ENCODE measurements at places on chromosomes 3 and 15.
A peak's percentile ranks its signal among the peaks of the same experiment; 100 is the strongest.

GRCh38 chr3:14889205-14889604, 58.2 kb upstream of the NR2C2 start:
- no peak for DNase-seq

DNA sequence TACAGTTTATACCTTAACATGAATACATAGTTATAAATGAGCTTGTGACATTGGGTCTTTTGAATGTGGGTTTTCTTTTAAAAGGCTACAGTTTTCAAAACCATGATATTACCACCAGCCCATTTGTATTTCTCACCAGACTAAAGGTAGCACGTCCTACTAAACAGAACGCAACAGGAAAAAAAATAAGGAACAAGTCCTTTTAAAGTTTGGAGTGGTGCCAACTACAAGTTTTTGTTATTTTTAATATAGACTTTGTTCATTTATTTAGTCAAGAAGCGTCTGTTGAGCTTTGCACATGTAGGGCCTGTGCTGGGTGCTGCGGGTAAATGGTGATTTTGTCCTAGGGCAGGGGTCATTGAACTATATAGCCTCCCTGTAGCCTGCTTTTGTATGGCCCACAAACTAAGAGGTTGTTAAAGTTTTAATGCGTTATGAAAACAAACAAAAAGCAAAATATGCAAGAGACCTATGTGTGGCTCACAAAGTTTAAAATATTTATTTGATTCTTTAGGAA, 164.4 kb downstream of the GHSR start:
- DNase-seq: no peak

GRCh38 chr3:131454501-131454900, 48.3 kb downstream of the MRPL3 start:
- no peak for DNase-seq

- DNase-seq: no peak
Observed at GRCh38 chr3:104584682-104585081, 782.0 kb upstream of the ALCAM start.

DNA sequence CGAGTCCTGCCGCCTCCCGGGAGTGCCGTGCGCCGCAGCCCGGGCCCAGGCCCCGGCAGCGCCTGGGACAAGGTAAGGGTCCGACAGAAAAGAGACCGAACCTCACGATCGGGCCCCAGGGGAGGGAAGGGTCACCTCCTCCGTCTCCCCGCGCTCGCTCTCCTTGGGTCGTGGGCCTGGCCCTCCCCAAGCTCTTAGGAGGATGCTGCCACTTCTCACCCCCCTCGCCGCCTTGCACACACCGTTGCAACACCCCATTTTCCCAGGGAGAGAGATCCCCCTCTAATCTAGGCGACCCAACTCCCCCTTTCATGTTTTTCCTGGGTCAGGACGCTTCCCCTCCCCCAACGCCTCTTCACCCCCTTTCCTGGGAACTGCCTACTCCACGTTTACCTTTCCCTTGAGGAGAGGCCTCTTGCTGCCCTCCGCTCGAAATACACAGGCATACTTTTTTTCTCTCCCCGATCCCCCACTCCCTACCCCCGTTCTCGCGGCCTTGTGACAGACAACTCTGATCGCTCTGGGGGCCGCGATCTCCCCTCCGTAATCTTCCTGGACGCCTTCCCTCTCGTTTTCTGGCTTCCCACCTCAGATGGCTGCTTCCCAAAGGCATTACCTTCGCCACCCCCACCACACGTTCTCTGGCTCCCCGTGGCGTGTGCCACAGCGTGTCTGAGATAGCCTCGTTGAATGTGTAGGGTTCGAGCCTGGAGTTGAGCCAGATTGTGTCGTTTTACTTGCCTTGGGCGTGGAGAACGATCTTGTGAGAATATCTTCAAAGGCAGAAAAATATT, 688 bp downstream of the SETD5 start:
- DNase-seq: no peak

DNA sequence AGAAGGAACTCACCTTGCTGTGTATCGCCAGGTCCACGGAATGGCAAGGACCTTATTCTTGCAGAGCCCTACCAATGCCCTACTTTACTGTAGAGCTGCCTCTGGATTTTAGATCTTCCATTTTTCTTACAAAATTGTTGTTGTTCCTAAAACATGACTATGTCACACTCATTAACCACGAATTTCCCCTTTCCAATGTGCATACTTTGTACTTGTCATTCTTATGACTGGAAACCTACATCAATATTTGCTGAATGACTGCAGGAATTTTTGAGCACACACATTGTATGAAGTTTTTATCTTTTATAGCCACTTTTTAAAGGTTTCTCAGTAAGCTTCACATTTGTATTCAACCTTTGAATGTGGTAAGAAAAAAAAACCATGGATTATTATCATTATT, 35.9 kb upstream of the CMSS1 start:
- DNase-seq: no peak

GRCh38 chr3:136752422-136753325, 496 bp upstream of the STAG1 start:
- peak; percentile 99 for DNase-seq

DNA sequence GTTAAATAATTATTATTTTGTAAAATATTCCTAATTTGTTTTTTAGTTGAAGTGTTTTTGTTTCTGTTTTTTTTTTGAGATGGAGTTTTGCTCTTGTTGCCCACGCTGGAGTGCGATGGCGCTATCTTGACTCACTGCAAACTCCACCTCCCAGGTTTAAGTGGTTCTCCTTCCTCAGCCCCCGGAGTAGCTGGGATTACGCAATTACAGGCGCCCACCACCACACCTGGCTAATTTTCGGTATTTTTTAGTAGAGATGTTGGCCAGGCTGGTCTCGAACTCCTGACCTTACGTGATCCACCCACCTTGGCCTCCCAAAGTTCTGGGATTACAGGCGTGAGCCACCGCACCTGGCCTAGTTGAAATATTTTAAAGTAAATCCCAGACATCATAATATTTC, 48.7 kb upstream of the GATM start:
- DNase-seq: no peak

- DNase-seq: no peak
Observed at GRCh38 chr3:194142156-194142910, 6.4 kb downstream of the HES1 start.

DNA sequence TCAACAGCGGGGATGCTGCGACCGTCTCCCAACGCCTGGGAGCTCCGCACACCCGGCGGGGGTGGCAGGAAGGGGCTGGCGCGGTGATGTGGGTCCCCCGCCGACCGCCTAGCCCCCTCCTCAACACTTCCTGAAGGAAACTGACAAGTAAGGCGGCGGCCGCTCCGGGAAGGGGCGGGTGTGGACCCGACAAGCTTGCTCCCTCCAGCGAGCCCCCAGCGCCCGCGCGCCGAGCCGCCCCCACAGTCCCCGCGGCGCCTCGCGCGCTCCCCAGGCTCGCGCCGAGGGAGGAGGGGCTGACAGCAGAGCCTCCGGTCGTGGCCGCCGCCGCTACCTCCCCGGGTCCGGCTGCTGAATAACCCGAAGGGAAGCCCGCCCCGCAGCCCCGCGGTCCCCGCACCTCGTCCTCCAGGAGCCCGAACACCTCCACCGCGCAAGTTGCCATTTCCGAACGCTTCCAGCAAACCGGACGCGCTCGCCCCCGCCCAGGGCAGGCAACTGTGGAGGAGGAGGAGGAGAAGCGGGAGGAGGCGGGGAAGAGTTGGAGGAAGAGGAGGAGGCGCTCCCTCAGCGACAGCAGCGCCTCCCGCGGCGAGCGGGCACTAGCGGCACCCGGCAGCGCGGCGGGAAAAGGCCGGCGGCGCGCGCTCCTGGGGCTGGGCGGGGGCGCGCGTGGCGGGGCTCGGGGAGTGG, at the start of gene NEDD4:
Gene NEDD4, minus strand, starts transcription at position 502 of the 693 bp plus-strand sequence. Its CDS starts 57 bp downstream, at position 445.
- peak; percentile 53 for DNase-seq

- no peak for DNase-seq
Observed at GRCh38 chr3:186746008-186746407, 28.8 kb downstream of the KNG1 start.

GRCh38 chr15:64251121-64251520, 88.3 kb upstream of the PPIB start:
- DNase-seq: no peak

GRCh38 chr3:147816752-147817151, 407.6 kb downstream of the ZIC1 start:
- DNase-seq: no peak

- DNase-seq: no peak
Observed at GRCh38 chr15:53312707-53313106, 446.8 kb downstream of the WDR72 start.

DNA sequence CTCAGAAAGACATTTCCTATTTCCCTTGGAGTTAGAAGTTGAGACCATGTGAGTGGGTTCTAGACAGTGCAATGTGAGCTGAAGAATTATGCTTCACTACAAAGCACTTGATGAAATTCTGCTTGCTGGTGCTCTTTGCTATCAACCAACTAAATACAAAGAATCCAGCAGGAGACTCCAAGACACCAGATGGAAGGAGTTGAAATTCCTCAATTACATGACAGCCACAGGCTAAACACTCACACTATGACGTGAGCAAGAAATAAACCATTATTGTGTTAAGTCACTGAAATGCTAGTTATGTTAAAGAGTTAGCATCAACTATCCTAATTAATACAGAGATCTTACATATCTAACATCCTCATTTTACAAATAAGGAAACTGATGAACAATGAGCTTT, 8.2 kb upstream of the MAP4 start:
- DNase-seq: no peak

DNA sequence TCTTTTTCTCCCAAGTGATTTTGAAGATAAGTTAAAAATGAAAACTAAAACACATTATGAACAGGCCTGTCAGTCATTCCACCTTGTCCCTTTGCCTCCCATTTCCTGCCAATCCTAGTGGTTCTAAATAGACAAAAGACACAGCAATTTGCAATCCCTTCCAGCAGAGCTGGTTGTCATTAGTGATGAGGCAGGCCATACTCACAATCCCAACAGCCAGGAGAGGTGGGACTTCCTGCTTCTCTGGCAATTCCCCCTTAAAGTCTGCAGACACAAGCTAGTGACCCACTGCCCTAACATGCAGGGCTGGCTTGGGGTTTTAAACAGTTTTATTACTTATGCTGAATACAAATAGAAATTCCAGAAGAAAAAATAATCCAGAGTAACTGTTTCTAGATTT, 38.4 kb upstream of the RBP1 start:
- DNase-seq: no peak

DNA sequence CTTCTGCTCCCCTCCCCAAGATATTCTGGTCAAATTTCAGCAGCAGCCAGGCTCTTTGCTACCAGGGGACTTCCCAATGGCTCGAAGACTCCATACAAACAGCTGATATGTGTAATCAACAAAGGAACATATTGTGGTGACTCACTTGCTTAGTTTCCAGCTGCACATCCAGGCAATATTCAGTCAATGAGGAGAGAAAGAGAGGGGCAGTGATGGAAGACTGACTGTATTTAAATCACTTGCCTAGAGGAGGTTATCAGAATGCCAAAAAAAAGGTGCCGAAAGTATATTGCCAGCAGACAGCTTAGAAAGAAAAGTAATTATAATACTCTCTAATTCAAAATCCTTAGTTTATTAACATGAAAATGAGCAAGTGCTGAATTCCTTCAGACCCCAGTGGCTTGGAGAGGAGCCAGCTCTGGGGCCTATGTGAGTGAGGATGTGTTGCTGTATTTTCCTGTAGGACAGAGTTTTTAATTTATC, 236.5 kb downstream of the LRTM1 start:
- DNase-seq: no peak

GRCh38 chr15:80820092-80820491, 40.9 kb downstream of the CEMIP start:
- DNase-seq: no peak

- DNase-seq: no peak
Observed at GRCh38 chr3:182717216-182717615, 76.1 kb upstream of the ATP11B start.

DNA sequence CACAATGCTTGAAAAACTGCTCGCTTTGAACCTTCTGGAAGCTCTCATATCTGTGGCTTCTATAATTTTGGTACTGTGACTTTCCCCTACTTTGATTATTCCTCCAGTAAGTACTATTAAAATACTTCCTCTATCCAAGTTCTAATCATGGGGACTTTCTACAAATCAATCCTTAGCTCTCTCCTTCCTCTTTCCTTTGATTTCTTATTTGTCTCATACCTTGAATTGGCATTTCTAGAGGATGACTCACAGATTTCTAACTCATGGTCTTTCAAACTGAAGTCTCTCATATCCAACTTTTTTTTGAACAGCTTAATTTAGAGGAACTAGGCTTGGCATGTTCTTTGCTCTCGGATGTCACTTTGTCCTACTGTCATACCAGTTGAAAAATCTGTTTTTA, 241.8 kb downstream of the TBC1D5 start:
- DNase-seq: no peak

DNA sequence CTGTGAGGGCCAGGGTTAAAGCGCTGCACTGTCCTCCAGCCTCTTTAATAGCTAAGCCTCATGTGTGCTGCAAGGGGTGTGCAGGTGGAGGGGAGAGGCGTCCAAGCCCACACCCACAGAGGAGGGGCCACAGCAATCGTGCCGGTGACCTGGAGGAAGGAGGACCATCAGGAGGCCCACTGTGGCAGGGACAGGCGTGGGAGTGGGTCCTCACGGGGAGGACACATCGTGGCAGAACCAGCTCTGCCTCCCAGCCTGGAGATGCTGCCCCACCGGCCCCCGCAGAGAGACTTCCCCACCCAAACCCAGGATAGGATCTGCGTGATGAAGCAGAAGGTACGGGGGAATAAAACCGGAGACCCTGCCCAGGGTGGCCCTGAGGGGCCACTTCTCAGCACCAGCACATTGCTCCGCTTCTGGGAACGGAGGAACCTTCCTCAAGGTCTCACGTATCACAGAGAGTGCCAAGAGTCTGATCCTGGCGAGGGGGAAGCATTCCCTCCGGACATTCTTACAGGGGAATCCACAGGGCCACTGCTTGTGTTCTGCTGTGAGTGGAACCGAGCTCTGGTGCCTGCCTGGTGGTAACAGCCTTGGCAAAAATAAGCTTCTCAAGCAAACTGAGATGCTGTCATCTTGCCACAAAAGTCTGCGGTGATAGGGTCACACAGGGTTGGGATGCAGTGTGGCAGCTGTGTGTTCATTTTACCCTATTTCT, 199.8 kb downstream of the XXYLT1 start:
- DNase-seq: no peak

- DNase-seq: no peak
Observed at GRCh38 chr3:143529018-143529478, 319.2 kb downstream of the SLC9A9 start.

DNA sequence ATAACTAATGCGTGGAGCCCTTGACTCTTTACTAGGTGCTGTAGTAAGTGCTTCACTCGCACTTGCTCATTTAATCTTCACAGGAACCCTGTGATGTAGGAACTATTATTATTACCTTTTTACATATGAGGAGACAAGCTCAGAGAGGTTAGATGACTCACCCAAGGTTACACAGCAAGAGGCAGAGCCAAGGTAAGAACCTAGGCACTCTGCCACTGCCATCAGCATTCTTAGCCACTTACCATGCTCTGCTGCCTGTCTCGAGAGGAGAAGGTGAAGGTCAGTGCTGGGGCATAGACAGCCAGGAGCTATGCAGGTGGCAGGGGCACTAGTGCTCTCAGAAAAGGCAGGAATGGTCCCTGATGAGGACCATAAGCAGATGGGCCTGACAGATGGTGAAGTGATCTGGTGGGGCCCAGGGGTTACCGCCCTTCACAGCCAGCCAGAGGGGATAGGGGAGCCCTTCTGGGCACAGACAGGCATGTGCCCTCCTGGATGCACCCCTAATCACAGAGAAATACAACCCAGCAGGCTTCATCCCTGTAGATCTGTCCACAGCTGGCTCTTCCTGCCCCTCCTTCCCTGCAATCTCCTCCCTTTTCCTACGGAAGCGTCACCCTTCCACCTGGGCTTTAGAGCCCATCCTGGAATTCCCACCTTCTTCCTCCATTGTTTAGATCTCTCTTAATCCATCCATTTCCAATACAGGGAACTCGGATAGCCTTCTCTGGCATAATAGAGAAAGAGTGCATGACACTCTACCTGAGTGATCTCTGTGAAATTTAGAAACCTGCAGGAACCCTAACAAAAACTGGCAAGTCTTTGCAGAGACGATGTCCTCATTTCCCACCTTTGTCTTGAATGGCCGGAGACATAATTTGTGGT, 26.9 kb downstream of the ABTB1 start:
- DNase-seq: no peak

Measured in nucleus accumbens (tissue), 56 donors.